ENCODE measurements at places on chromosomes 16 and 17.

DNA sequence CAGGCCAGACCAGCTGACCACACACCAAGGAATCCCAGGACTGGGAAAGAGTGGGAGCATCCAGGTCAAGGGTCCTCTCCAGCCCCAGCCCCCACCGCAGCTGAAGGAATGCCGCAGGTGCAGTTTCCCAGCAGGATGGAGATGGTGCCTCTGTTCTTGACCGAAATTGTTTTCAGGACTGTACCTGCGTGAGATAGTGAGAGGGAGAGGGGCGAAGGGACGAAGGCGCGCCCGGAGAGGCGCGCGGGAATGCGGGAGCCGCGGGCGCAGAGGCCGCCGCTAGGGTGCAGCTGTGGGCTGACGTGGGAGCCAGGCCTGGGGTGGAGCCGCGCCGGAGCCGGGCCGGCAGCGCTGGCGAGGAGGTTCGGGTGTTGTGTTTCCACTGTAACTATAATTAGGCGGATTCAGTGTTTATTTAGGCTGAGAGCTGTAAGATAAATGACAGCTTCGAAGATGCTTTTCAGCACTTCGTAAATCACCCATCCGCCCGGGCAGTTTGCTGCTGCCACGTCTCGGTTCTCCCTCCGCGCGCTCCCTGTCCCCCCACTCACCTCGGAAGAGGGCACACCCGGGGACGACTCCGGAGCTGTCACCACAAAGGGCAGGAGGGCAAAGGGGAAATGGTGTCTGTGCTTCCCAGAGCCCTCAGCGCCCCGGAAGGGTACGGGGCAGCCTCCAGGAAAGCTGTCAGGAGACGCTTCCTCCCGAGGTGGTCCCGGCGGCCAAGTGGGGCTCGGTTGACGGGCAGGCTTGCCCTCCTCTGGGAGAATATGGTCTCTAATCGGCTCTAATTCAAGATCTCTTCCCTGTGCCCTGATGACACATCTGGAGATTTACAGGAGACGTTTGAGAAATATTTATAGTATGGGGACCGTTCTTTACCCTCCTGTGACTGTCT is 38.2 kb downstream of the HOXB1 start:
- peak; percentile 80 for DNase-seq

- no peak for DNase-seq
Observed at GRCh38 chr17:40560592-40561293, 4.5 kb downstream of the CCR7 start.

DNA sequence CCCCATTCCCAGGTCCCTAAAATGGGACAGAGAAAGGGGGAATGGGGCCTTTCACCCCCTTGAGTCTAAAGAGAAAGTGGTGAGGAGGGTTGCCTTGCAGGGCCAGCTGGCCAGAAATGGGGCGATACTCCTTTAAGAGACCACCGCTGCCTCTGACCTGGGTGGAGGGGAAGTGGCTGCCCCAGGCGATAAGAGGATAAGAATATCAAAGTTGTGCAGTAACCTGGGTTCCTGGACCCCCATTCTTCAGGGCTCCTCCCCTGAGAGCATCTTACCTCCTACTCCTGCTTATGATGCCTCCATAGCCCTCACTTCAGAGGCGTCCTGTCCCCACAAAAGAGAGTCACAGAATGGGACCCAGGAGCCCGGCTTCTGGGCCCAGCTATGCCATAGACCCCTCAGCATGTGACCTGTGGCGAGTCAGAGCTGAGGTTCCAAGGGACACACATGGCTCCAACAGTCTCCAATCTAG is 5.2 kb upstream of the TSPOAP1 start:
- DNase-seq = no peak

GRCh38 chr16:54093281-54093680 is 193.3 kb downstream of the IRX3 start:
- no peak for DNase-seq

- no peak for DNase-seq
Observed at GRCh38 chr17:44628243-44629188, 27.8 kb upstream of the MEIOC start.

DNA sequence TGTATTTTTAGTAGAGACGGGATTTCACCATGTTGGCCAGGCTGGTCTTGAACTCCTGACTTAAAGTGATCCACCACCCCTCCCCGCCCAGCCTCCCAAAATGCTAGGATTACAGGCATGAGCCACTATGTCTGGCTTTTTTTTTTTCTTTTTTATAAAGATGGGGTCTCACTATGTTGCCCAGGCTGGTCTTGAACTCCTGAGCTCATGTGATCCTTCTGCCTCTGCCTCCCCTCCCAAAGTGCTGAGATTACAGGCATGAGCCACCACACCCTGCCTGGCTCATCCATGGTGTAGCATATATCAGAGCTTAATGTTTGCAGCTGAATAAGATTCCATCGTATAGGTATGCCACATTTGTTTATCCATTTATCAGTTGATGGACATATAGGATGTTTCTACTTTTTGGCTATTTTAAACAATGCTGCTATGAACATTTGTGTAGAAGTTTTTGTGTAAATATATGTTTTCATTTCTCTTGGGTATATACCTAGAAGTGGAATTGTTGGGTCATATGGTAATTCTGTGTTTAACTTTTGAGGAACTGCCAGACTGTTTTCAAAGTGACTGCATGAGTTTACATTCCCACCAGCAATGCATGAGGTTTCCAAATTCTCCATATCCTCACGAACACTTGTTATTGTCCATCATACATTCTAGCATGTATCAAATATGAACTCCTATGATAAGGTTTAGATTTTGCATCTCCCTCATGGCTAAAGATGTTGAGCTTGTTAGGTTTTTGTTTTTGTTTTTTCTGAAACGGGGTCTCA is 55.7 kb upstream of the HAS3 start:
- DNase-seq = no peak
